ENCODE measurements at places on chromosomes 13 and 19.

- no peak for DNase-seq
Measured at GRCh38 chr19:41159881-41160280, 33.1 kb upstream of the CYP2S1 start.

GRCh38 chr13:61695147-61695546, 279.5 kb upstream of the PCDH20 start:
- no peak for DNase-seq

DNA sequence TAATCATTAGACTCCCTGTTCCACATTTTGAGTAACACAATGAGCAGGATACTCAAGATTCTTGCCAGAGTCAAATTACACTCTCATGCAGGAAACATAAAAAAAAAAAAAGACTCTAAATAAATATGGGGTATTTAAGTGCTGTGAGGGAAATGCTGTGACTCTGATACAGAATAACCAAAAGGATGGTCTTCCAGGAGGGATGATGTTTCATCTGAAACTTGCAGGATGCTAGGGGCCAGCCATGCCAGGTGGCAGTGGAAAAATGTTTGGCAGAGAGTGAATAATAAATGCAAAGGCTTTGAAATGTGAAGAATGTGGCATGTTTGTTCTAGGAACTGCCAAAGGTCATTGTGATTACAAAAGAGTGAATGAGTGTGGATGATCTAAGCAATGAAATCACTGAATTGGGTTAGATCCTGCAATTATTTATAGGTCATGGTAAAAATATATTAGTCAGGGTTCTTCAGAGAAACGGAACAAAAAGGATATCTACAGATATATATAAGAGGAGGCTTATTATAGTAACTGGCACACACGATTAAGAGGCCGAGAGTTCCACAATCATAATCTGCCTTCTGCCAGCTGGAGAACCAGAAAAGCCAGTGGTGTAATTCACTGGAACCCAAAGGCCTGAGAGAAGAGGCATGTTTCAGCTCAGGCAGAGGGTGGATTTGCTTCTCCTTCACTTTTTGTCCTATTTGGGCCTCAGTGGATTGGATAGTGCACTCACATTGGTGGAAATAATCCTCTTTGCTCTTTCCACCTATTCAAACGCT, 1832.8 kb upstream of the MIR17HG start:
- DNase-seq: peak; percentile 71

GRCh38 chr13:20553311-20553710, 13.6 kb upstream of the IFT88 start:
- no peak for DNase-seq

DNA sequence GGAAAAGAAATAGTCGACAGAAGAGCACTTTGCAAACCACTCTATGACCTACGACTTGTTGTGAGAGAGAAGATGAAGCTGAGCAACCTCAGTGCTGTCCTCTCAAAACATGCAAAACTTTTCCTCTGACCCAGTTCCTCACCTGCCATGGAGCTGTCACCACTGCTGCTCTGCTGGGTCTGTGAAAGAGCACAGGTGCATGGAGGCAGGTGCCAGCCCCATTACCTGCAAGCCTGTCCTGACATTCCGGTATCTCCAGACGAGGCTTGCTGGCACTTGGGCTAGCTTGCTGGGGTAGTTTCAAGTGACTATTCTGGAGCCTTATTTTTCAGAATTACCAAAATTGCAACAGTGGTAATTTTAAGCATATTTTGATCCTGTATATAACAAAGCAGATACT, 49.5 kb upstream of the RFXAP start:
- DNase-seq: no peak

DNA sequence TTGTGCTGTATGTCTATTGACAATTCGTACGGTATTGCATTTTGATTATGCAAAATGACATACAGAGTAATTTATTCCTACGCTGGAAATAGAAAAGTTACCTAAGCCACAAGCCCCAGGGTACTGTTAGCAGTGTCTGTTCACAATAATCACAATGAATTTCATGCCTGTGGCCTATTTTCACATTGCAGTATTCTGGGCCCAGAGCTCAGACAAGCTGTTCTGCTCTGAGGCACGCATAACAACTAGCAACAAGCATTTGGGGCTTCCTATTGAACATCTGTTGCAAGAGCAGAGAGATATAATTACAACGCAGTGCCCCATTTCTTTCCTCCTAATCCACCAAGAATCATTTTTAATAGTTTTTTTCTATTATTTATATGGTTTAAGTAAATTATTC, 158.9 kb upstream of the SGCG start:
- no peak for DNase-seq

- DNase-seq: no peak
Measured at GRCh38 chr13:76329866-76330580, 556.2 kb downstream of the KCTD12 start.

GRCh38 chr13:100434010-100434763, 154.4 kb downstream of the GGACT start:
- DNase-seq: peak; percentile 43

GRCh38 chr19:17322854-17323253, 11.8 kb downstream of the ANO8 start:
- no peak for DNase-seq

- no peak for DNase-seq
Measured at GRCh38 chr13:95463531-95463930, 89.0 kb upstream of the CLDN10 start.

- no peak for DNase-seq
Measured at GRCh38 chr13:31528758-31529157, 210.6 kb upstream of the RXFP2 start.

- DNase-seq: no peak
Measured at GRCh38 chr13:99314640-99315176, 7.5 kb upstream of the GPR183 start.

Data from mesendoderm (in vitro differentiated cells).